Putamen (tissue), 1 donor: ENCODE measurements at places on chromosomes 2 and 18.

DNA sequence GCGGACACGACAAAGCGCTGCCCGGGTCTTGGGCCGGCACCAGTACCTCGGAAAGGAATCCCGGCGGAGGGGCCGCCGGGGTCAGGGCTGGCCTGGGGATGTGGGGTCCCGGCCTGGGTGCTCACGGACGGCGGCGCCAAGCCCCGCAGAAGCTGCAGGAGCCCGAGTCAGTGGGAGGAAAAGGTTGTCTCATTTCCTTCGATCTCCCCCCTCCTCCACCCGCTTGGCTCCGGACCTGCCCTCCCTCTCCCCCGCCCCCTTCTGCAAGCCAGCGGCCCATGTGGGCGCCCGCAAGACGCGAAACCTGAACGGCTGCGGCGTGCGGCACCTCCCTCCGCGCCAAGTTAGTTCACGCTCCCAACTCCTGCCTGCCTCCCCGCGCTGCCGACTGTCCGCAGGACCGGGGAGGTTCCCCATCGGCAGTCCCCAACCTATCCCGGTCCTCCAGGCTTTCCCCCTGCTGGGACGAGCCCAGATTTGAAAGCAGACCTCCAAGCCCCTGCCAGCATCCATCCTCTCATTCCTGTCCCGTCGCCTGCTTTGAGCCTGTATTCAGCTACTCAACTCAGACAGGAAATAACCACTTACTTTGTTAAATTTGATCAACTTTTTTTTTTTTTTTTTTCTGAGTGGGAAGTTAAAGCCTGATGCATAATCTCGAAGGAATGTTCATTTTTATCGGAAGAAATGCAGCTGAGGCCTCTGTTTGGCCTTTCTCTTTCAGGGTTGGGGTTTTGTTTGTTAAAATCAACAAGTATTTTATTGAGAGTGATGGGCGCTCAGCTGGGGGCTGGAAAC is at the start of gene EVA1A:
Gene EVA1A, minus strand, starts transcription at position 172 of the 798 bp plus-strand sequence. CDS start 42,799 bp downstream, outside the sequence.
- no peak for DNase-seq

- no peak for DNase-seq
These were observed 42.0 kb downstream of the SP140 start for GRCh38 chr2:230267556-230267955.

DNA sequence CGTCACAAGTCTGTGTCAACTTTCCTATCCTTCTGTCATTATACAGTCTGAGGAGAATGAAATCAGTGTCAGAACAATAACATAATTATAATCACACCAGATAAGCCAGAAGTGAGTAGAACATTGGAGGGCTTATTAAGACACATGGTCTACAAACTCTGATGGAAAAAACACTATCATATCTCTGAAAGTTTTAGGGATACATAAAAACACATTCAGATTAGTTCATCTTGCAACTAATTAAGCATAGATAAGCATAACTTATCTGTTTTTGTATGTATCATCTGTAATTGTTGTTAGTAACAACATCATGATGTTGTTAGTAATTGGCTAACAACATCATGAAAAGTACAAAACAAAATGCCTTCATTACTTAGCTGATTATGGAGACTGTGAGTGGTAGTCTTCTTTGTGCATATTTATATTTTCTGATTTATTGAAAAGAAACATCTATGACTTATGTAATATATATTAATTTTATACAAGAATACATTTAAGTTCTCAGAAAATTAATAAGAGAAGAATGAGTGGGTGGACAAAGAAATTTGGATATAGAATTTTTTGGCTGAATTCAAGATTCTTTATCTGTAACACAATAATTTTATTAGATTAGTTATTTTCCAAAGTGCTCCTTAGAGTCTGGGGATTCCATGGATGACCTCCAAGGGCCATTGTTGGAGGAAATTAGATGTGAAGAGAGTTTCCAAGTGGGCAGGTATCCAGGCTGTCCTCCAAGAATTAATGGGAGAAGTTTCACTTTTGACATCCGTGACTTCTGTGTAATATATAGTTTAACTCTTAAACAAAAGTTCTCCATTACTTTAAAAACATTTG is 16.9 kb upstream of the CCDC102B start:
- no peak for DNase-seq

DNA sequence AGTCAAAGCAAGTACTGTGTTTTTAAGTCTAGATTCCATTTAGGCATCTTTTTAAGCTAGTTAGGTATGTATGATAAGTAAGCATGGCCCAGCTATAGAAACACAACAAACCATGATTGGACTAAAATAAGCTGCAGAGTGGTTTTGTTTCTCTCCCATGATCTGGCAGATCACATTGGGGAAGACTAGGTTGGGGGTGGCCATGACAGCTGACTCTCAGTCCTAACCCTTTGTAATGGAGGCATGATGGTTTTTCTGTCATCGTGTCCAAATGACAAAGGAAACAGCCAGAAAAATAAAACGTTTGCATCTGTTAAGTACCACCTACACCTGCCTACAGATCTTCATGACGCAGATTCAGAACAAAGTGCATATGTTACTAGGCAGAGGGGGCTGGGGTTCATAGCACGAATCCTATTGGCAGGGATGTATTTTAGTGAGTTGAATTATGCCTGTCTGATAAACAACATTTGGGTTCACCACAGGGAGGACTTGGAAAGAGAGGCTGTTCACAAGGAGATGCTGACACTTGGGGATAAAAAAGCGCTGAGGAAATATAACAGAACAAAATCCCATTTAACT is 33.8 kb upstream of the GALNT5 start:
- no peak for DNase-seq

GRCh38 chr2:59237311-59237710 is 996.2 kb upstream of the FANCL start:
- DNase-seq = no peak

DNA sequence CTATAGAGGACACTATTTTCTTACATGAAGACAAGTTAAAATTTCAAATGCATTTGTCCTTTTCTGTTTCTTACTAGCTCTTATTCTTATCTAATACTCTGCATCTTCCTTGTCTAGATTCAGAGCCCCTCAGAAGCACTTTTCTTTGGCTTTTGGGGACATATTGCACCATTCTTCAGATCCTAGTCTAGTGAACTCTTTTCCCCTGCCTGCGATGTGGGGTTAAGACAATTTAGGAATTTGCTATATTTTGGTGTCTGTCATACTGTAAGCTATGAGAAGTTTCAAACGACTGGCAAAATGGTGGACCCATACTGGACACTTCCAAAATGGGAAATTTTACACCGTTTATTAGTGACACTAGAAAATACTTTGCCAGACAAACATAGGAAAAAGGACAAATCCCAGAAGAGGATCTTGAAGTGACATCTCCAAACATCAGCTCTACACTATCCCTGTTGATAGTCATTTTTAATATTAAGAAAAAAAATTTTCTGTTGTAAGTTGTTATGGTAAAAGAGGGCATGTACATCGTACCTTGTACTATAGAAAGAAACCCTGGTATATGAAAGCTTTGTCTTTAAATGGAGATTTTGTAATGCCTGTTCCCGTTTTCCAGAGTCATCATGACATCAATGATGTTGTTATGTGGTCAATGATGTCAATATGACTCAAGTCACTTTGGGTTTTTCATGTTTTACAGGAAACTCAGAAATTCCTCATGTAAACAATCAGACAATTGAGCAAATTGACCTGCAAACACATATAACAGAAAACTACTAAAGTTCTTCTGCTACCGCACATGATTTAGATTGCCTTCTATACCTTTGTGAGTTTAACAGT is 4.4 kb upstream of the KYNU start:
- DNase-seq = no peak

DNA sequence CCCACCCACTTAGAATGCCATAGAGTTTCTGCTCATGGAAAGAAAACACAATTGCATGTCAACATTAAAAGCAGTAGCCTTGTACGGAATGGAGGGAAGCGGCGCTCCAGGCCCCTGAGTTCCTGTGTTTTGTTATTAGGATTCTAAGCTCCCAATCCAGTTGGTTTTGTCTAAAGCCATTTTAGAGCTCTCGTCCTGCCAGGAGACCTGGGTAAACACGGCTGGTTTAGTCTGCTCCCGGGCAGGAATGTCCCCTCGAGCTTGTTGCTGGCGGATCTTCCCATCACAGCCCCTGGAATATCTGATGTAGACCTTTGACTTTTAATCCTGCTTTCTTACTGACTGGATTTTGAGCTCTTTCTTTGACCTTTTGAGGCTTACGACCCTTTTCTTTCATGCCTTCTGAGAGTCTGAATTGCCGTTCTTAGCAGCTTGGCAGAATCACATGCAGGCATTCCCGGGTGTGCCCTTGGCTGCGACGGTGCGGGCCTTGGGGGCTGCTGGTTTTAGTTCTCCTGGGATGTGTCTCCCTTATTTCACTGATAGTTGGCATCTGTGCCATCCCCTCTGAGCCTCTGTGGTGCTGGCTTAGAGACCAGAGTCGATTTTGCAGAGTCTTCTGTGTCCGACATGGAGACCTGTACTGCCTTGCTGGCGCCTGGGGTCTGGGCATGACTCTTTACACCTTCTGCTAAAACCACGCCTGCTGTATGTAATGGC is 25.4 kb downstream of the GREB1 start:
- DNase-seq = no peak

DNA sequence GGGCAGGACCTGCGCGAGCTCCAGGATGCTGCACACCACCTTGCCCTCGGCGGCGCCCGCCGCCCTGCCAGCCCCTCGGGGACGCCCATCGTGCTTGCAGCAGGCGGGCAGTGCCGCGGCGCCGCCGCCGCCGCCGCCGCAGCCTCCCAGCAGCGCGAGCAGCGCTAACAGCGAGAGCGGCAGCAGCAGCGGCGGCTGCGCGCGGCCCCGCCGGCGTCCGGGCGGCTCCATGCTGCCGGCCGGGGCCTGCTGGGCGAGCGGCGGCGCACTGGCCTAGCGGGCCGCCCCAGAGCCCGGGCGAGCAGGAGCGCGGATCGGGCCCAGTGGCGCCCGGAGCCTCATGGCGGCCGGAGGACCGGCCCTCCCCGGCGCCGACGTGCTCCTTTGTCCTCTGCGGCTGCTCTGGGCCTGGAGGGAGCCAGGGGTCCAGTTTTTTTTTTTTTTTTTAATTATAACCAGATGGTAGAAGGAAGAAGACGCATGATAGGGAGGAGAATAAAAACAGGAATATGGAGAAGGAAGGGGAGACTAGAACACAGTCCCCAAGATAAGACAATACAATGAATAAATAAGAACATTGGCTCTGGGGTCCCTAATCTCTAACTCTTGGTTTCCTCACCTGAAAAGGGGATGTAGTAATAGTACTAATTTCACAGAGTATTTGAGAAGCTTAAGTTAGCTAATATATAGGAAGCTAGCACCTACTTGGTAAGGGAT is 17.1 kb upstream of the ANKRD62 start:
- no peak for DNase-seq

DNA sequence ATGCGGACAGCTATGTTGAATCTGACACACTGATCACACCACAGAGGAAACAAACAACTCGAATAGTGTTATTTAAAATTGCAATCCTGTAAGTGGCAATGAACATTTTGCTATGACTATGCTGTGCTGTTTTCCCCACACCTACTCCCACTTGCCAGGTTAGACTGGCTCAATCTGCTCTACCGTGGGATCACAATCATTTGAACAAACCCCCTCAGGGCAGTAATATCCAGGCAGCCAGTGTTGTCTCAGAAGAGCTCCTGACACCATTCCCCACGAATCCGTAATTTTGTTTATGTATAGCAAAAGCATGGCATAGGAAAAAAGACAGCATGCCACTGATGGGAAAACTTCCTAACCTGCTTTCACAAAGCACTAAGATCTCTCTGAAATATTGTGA is 284.3 kb downstream of the ERBB4 start:
- no peak for DNase-seq

- DNase-seq = no peak
These were observed 807.8 kb upstream of the CDH2 start for GRCh38 chr18:28984731-28985130.

DNA sequence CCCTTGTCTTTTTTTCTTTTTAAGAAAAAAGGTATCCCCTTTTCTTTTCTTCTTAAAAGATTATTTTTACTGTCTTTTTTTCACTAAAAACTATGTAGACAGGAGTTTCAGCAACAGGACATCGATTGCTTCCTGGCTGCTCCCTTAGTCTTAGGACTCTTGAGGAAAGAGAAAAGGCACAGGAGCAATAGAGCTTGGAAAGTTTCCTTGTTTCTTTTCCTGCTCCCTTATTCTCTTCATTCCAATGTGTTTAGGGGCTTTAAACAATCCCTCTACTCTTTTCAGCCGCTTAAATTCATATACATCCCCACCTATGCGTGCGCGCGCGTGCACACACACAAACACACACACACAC is 225.9 kb upstream of the FBXO11 start:
- no peak for DNase-seq

GRCh38 chr2:180540761-180541160 is 439.6 kb upstream of the UBE2E3 start:
- no peak for DNase-seq

GRCh38 chr2:196314780-196315179 is 143.4 kb upstream of the STK17B start:
- no peak for DNase-seq

DNA sequence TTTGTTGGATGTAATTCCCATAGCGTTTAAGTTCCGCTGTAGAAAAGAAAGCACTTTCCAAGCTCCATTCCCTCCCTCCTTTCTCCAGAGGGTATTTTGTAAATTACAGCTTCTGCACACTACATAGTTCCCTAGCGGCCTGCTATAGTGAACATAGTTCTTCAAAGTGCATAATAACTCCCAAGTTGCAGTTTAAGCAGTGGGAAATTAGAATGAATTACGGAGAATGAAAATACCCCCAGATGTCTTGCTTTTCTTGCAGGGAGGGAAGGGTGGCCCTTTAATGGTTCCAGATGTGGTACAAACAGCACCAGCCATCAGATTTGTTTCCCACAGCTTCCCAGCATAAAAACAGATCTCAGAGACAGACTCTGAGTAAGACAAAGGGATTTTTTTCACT is 893.9 kb downstream of the SUCLG1 start:
- no peak for DNase-seq

GRCh38 chr2:9832586-9832985 is 10.7 kb upstream of the TAF1B start:
- DNase-seq = no peak

DNA sequence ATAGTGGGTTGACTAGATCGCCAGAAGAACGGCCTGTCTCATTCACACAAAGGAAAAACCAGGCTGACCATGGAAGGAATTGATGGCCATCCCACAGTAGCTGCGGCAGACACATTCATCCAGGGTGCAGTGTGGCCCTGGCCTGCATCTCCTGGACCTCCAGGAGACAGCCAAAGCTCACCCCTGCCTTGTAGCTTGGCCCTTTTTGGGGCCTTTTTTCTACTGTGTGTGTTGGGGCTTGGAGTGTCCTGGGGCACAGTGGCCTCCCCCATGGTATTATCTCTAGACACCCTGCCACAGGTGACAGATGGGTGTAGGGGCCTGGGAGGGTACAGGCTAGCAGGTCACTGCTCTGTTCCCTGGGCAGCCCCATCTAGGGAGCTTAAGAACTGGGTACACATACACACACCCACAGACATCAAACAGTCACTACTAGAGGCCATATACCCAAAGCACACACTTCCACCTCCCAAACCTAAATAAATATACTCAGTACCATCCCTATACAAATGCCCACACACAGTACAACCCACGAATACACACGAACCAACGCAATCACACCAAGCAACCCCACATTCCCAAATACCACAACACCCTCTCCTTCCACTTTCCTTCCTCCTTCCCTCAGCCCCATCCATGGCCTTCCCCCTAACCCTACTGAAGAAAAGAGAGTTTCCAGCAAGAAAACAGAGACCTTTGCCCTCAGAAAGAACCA is 8.6 kb downstream of the EN1 start:
- DNase-seq = no peak

GRCh38 chr2:36568516-36569246 is 29.3 kb downstream of the FEZ2 start:
- no peak for DNase-seq

- no peak for DNase-seq
These were observed 413 bp downstream of the ALKAL2 start for GRCh38 chr2:287471-287885.

GRCh38 chr2:134080386-134081089 is 173.3 kb upstream of the MGAT5 start:
- no peak for DNase-seq
